ENCODE measurements at places on chromosomes 13 and 19.

GRCh38 chr19:30530751-30531150 lies 158.6 kb downstream of the ZNF536 start:
- DNase-seq, result no peak

- DNase-seq, result no peak
These were observed 362.9 kb upstream of the PCDH20 start for GRCh38 chr13:61778531-61778930.

- peak; percentile 62 for DNase-seq
These were observed 744 bp upstream of the POU2F2 start for GRCh38 chr19:42132851-42133528.

- DNase-seq, result no peak
These were observed 237.6 kb downstream of the DNAJC15 start for GRCh38 chr13:43260999-43261398.

- no peak for DNase-seq
These were observed 18.2 kb upstream of the PTBP1 start for GRCh38 chr19:778910-779653.
